ENCODE measurements at places on chromosomes 7 and 10. TPM values are rescaled to one million over a fixed set of nuclear protein-coding genes. Genes with fewer than 3 reads are reported as not detected.

Gene CCL24
- total RNA-seq, result not detected

Gene HACD1
- 1.5 TPM for total RNA-seq

Gene MSS51
- 3.1 TPM for total RNA-seq

Gene LRIT1
- not detected for total RNA-seq

Gene HOXA7
- not detected for total RNA-seq

Gene SLC16A12
- not detected for total RNA-seq

Gene ETV1
- not detected for total RNA-seq

Gene RNF32
- 2.2 TPM for total RNA-seq

Gene ANKRD1
- not detected for total RNA-seq

Gene NACAD
- total RNA-seq, result 0.05 TPM

Gene C10orf105
- 0.32 TPM for total RNA-seq

Gene IGF2BP3
- 2.5 TPM for total RNA-seq

Data from activated T-helper 1 cell treated with anti-CD3 and anti-CD28 coated beads, Interleukin-12 subunit alpha, Interleukin-12 subunit beta, Interleukin-2, Interleukin-4 antibody, amounts not matched to agents 30 ng/mL and 10 ng/mL and 1 ng/mL, durations not matched to agents 14 hours and 24 hours and 36 hours (primary cell).